Jurkat, Clone E6-1 (cell line): ENCODE measurements at places on chromosomes 7 and 10.

DNA sequence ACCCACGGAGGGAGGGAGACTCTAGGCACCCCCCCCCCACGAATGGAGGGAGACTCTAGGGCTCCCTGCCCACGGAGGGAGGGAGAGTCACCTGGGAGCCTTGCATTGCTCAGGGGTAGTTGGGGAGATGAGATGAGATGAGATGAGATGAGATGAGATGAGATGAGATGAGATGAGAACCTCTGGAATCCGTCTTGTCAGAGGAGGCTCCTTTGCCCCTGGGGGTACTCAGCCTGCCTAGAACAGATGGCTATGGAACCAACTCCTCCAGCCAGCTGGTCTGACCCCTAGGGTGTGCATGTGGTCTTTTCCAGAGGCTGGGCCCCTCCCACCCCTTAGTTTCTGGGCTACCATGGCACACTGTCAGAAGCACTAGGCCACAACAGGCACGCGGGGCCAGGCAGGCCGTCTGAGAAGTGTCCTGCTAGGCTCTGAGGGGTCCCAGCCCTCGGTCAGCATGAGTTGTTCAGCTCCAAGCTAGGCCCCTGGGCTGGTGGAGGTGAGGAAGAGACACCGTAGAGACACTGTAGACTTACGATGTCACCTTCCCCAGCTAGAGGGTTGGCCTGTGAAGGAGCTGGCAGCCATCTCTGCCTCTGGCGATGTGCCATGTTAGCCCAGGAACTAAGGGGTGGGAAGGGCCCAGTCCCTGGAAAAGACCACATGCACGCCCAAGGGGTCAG is 8.8 kb downstream of the TSPAN15 start:
- no peak for DNase-seq

DNA sequence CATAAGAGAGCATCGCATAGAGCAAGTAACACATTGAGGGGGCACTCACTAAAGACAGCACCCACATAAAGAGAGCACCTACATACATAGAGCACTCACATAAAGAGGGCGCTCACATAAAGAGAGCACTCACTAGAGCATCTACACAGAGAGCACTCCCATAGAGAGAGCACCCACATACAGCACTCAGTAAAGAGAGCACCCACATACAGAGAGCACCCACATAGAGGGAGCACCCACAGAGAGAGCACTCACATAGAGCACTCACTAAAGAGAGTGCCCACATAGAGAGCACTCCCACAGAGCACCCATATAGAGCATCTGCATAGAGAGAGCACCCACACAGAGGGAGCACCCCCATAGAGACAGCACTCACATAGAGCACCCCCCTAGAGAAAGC is 47.8 kb downstream of the INSIG1 start:
- DNase-seq, result no peak

DNA sequence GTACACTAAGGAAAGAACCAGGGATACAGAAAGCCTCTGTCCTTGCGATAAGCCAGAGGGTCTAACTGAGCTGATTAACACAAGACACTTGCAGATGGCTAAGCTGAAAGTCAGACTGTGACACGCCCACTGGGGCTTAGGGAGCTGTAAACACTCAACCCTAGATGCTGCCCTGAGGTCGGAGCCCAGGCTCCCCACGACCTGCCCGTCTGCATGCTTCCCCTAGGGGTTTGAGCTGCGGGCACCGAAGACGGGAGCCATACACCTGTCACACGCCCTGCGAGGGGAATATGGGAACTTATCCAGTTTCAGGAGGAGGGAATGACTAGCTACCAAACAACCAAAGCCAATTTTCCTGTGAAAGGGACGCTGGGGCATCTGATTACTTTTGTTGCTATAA is 96.0 kb downstream of the HTR5A start:
- DNase-seq, result no peak

DNA sequence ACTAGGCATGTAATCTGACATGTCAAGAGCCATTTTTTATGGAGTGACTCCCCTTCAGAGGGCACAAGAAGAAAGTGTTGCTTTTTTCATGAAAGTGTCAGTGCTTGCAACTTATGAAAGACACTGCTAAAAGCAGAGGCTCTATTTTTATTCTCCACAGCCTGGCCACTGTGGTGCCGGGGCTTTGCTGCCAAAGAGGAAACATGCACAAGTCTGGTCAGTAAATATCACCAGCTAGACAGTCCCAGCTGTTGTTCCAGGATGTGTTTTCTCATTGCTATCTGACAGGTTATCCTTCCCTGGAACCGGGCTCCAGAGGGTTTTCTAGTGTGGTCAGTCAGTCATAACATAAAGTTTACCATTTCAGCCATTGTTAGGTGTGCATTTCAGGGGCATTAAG is 180.7 kb upstream of the PITRM1 start:
- no peak for DNase-seq

DNA sequence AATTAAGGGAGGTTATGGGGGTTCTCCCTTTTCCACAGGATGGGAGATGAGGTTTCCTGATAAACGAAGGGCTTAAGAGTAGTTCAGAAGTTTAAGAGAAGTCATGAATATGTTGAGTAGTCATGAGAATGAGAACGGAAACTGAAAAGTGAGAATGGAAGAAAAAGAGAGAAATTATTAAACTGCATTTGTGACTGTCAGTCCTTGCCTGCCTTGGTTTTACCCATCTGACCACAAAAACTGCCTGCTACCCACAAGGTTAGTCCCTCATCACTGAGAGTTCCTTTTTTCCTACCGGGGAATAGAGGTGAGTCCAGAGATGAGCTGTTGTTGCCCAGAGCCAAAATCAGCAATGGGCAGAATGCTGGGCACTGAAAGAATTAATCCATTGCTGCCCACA is 174.1 kb upstream of the BET1 start:
- DNase-seq, result no peak

- no peak for DNase-seq
These were observed at the start of gene NKX2-3 for GRCh38 chr10:99532687-99533495. NKX2-3 (plus strand) TSS chr10:99532942; CDS start chr10:99533132, 190 bp downstream.

DNA sequence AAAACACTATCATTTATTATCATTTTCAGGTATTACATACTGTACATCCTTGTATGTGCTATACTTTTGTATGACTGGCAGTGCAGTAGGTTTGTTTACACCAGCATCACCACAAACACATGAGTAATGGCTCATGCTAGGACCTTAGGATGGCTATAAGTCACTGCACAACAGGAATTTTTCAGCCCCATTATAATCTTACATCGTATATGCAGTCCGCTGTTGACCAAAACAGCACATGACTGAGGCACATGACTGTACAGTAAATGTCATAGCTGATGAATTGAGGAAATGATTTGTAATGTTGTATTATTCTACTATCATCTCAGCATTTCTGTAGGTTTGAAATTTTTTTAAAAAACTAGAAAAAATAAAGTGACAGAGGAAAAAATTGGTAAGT is 38.6 kb downstream of the BPGM start:
- DNase-seq, result no peak
